ENCODE measurements at places on chromosomes 3 and 15. TPM values are rescaled to one million over a fixed set of nuclear protein-coding genes. Genes with fewer than 3 reads are reported as not detected.

- DNase-seq, result no peak
Observed at GRCh38 chr15:26038693-26039092, 175.6 kb upstream of the ATP10A start.

- DNase-seq, result no peak
Observed at GRCh38 chr3:177490626-177491025, 293.3 kb upstream of the TBL1XR1 start.

GRCh38 chr15:61226361-61227256 lies 2.5 kb downstream of the RORA start:
- no peak for DNase-seq

DNA sequence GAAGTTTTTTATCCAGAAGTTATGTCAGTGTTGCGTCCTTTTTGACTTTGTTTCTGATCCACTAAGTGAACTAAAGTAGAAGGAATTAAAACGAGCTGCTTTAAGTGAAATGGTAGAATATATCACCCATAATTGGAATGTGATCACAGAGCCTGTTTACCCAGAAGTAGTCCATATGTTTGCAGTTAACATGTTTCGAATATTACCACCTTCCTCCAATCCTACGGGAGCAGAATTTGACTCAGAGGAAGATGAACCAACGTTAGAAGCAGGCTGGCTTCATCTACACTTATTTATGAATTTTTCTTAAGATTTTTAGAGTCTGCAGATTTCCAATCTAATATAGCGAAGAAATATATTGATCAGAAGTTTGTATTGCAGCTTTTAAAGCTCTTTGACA lies 57.6 kb downstream of the DNAH1 start:
- DNase-seq, result no peak

- no peak for DNase-seq
Observed at GRCh38 chr15:40723919-40724318, 28.9 kb downstream of the RAD51 start.

DNA sequence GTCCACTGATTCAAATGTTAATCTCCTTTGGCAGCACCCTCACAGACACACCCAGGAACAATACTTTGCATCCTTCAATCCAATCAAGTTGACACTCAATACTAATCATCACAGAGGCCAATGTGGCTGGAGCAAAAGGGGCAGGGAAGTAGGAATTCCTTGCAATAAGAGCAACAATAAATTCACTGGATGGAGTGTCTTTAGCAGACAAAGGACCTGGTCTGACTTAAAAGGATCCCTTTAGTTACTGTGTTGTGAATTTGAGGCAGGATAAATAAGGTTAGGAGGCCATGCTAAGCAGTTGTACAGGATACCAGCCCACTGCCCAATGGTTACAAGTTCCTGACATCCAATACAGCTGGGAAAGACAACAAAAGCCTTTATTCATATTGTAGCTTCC lies 12.3 kb upstream of the GFM1 start:
- DNase-seq, result no peak

- no peak for DNase-seq
Observed at GRCh38 chr3:37871858-37872257, 10.2 kb downstream of the CTDSPL start.

- no peak for DNase-seq
Observed at GRCh38 chr3:107285197-107285596, 92.0 kb upstream of the CCDC54 start.

- DNase-seq, result no peak
Observed at GRCh38 chr3:192399767-192400166, 327.6 kb downstream of the FGF12 start.

- DNase-seq, result no peak
Observed at GRCh38 chr3:94615275-94616065, 552.6 kb downstream of the NSUN3 start.

DNA sequence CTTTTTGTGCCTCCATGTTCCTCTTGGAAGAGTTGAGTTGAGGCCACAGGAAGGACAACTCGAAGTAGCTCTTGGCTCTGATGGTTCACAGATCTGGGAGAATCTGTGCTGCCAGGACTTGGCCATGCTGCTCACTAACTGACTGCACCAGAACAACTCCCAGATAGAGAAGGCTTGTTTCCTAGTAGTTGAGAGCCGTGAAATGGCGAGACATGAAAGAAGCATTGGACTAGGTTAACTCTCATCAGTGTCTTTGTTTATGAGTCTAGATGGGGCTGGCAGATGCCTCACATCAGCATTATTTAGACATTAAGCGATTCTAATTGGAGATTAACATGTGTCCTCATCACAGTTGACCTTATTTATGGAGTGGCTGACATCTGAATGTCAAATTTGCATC lies 92.9 kb upstream of the AGBL1 start:
- no peak for DNase-seq

GRCh38 chr3:12869035-12869621 lies 27.8 kb upstream of the RPL32 start:
- DNase-seq, result no peak

GRCh38 chr3:189236352-189236751 lies 64.6 kb downstream of the TPRG1 start:
- no peak for DNase-seq

- no peak for DNase-seq
Observed at GRCh38 chr3:53823956-53824657, 22.1 kb downstream of the CHDH start.

- DNase-seq, result no peak
Observed at GRCh38 chr15:84992157-84992944, 10.7 kb downstream of the PDE8A start.

- no peak for DNase-seq
Observed at GRCh38 chr3:135292162-135292561, 497.1 kb downstream of the EPHB1 start.

- DNase-seq, result no peak
Observed at GRCh38 chr3:22491344-22491743, 711.8 kb upstream of the UBE2E2 start.

- DNase-seq, result no peak
Observed at GRCh38 chr3:72157748-72158638, 373.0 kb upstream of the PROK2 start.

GRCh38 chr3:48112813-48113212 lies 75.4 kb downstream of the CDC25A start:
- no peak for DNase-seq

DNA sequence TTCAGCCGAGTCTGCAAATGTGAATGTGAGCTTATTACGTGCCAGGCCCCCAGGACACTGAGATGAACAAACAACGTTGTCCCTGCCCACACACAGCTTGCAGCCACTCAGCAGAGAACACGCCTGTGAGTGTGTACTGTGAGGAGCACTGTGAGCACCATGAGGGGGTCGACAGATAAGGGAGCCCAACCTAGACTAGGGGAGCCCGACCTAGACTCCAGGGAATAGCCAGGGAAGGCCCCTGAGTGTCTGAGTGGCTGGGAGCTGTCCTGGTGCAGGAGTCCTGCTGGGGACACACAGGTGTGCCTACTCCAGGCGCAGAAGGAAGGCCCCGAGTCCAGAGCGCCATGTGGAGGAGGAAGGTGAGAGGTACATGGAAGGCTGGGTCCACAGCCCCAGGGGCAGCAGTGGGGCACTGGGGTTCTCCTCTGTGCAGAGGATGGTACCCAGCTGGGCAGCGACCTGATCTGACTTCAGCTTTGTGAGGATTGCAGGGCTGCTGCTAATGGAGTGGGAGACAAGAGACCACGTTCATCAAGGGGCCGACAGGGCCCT lies 36.5 kb downstream of the MGLL start:
- no peak for DNase-seq

GRCh38 chr3:151147299-151147698 lies 55.7 kb downstream of the GPR171 start:
- no peak for DNase-seq

DNA sequence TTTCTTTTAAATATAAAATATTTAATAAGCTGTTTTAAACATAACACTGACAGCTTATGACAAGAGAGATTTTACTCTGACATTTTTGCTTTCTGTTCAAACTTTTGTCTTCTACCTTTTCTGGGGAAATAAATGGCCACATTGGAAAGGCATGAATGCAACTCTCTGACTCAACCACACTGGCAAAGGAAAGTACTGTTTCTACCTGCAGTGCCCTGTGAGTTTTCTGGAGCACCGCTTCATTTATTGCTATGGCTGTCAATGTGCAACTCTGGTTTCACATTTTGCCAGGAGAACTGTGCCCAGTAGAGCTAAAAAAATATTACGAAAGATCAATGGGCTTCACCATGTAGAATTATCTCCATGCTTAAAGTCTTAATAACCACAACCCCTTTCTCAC lies 15.1 kb downstream of the PDZRN3 start:
- no peak for DNase-seq

DNA sequence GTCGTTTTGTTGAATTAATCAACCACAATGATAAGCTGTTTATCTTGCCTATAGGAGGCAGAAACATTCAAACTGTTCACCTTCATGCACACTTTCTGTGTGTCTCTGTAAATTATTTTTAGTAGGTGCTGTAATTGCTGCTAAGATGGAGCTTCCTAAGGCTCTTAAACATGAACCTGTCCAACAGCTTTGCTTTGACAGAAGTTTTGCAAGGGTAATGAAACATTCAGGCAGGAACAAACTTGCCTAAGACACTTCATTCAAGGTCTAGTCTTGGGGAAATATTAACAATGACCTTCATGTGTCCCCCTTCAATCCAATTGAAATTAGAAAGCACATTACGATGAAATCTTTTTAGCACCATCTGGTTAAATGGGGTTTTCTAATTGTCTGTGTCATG lies 156.1 kb downstream of the DIPK2A start:
- no peak for DNase-seq

GRCh38 chr3:9615003-9615628 lies 34.2 kb upstream of the MTMR14 start:
- DNase-seq, result no peak

The PCLAF gene
- total RNA-seq, result 14.9 TPM

The P2RY13 gene
- 16.4 TPM for total RNA-seq

The TTC21A gene
- 10.6 TPM for total RNA-seq

The SLC24A5 gene
- 0.50 TPM for total RNA-seq

The P3H2 gene
- total RNA-seq, result 50.7 TPM

The SV2B gene
- total RNA-seq, result 0.58 TPM

The SEMA3F gene
- total RNA-seq, result 56.2 TPM

The OCA2 gene
- total RNA-seq, result 0.81 TPM

The DNAH12 gene
- total RNA-seq, result 0.61 TPM

The FSD2 gene
- not detected for total RNA-seq

The PIGZ gene
- 6.3 TPM for total RNA-seq

The RNF123 gene
- total RNA-seq, result 45.0 TPM

The THPO gene
- 0.23 TPM for total RNA-seq

The HIGD2B gene
- not detected for total RNA-seq

The ZSCAN29 gene
- total RNA-seq, result 19.9 TPM

The GOLGA8O gene
- 1.4 TPM for total RNA-seq

Data from left lung (tissue), 14 donors.